ENCODE measurements at places on chromosomes 4 and X.

DNA sequence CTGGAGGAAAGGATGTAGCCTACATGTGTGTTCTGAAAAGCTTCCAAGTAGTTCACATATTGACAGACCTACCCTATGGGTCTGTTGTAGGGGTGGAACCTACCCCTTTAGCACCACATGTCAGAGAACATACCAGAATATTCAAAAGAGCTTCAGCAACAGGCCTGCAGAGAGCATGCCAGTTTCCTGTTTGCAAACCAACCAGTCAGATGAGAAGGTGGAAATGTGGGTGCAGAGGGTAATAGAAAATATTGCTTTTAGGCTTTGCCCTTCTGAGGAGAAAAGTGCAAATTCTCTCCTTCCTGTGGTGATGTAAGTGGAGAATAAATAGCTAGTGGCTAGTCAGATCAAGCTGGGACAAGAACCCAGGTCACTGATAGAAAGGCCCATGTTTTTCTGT, 16.4 kb downstream of the INTS6L start:
- DNase-seq, result no peak

DNA sequence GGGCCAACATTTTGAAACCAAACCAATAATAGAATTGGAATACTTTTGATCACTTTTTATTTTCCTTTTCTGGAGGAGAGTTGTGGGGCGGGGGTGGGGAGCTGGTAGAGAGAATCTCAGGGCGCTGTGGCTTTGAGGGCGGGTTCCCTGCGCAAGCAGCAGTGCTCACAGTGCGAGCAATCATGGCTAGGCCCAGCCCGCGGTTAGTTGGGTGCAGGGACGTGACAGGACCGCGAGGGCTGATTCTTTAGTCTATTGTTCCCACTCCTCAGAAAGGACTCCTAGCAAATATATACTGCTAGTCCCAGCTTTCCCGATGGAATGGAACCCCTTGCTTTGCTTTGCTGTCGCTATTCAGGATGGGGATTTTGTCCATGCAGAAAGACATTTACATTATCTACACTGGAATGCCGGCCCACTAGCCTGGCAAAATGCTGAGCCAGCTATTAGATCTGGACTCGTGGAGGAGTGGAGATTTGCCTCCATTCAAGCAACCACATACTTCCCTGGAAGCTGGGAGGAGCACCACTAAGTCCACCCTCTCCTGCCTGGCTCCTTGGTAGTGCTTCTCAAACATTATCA, 23.9 kb upstream of the APLN start:
- DNase-seq, result no peak

DNA sequence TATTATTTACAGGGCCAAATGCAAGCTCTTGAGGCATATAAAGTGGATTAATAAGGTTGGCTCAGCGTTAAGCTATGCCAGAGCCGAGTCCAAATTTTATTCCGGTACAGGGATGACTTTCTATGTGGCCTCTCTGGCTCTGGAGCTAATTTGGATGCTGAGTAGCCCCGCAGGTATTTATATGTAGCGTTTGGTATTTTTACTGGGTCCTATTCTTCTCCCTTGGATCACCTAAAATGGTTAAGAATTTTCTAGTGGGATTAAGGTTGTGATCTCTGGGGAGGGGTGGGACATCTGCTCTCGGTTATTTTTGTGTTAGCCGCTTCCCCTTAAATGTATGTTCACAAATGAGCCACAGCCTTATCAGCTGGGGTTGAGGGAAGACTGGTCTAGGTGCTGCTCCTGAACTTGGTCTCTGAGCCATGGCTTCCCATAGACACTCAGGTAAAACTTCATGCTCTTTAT, 49.4 kb downstream of the FHL1 start:
- no peak for DNase-seq

DNA sequence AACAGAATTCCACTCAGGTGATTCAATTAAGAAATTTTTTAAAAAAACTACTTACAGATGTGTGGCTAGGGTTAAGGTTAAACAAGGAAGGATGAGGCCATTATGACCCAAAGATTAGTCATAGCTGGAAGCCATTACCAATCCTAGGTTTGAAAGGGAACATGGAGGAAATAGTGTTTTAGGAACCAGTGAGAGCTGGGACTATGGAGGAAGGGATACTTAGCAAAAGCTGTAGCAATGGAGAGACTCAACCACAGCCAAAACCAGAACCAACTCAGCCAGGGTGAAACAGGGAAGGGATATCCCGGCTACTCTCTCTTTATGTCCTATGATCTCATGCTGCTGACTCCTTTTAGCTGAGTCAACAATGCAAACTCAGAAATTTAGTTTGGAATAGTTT, 148.6 kb upstream of the CNKSR2 start:
- no peak for DNase-seq

DNA sequence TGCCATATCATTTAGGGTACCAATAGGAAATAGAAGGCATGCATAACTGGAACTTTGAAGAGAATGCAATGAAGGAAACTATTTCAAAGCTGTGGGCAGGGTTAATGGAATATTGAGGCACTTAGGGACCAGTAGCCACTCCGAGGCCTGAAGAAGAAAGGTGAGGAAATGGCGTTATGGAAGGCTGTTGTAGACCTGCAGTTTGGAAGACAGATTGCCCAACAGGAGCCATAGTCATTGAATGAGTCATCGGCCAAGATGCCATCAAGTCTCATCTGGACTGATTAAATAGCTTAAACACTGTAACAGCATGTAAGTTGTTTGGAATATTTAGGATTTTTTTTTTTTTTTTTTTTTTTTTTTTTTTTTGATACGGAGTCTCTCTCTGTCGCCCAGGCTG, 11.6 kb downstream of the CXCL13 start:
- DNase-seq, result no peak

- DNase-seq, result no peak
These were observed 86.0 kb downstream of the SCD5 start for GRCh38 chr4:82712561-82712960.

- no peak for DNase-seq
These were observed at the start of gene ARHGAP4 for GRCh38 chrX:153925739-153926551. TSS of gene ARHGAP4 (minus strand) at chrX:153926264. CDS start at chrX:153926202, 62 bp downstream.

GRCh38 chr4:137471895-137472294, 60.4 kb downstream of the PCDH18 start:
- DNase-seq, result peak; percentile 25

DNA sequence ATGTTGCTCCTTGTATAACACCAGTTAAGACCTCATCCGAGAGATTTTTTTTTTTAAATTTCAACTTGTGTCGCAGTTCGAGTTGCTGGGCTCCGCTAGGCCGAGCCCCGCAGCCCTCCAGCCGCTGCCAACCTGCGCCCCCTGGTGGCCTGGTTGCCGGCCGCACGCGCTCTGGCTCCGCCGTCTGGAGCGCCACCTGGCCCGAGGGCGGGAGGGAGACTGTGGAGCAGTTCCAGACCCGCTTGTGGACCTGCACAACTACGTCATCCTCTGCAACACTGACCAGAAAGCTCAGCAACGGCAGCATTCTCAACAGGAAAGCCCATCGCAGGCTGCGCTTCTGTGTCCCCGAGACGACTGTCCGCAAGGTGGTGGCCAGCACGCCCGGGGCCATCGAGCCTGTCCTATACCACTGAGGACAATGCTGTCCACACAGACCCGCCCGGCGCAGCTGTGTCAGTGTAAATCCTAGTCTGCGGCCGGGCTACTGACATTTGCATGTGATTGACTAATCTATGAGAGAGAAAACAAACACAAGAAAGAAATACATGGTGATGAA, 39.1 kb downstream of the ARL9 start:
- no peak for DNase-seq

DNA sequence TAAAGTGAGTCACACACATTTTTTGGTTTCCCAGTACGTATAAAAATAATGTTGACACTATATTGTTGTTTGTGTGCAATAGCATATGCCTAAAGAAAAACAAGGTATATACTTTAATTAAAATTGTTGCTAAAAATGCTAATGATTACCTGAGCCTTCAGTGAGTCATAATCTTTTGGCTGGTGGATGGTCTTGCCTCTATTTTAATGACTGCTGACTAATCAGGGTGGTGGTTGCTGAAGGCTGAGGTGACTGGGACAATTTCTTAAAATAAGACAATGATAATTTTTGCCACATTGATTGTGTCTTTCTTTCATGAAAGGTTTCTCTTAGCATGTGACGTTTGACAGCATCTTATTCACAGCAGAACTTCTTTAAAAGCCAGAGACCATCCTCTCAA, 21.0 kb upstream of the ANXA10 start:
- DNase-seq, result no peak

DNA sequence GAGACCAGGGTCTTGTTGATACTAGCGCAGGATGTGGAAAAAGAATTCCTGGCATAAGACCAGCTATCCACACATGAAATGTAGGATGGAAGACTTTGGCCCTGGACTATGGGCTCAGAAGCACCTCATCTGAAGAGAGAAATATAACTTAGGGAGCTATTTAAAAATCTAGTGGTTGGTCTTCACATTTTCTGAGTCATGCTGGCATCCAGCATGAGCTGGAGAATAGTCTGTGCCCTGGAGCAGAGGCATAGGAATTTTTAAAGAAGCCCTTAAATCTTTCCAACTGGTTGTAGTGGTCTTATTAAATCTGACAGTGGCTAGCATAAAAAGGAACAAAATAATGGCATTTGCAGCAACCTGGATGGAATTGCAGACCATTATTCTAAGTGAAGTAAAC, 86.3 kb downstream of the SMARCA5 start:
- no peak for DNase-seq

DNA sequence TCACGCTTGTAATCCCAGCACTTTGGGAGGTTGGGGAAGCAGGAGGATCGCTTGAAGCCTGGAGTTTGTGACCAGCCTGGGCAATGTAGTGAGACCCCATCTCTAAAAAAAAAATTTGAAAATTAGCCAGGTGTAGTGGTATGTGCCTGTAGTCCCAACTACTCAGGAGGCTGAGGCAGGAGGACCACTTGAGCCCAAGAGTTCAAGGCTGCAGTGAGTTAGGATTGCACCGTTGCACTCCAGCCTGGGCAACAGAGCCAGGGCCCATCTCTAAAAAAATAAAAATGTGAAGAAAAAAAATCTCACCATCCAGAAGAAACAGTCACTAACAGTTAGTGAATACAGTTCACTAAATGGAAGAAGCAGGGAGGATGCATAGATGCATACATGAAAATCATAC, 34.8 kb downstream of the TMEM271 start:
- DNase-seq, result no peak

- no peak for DNase-seq
These were observed 725.6 kb downstream of the RPA4 start for GRCh38 chrX:97609357-97609756.

GRCh38 chr4:113303315-113303714, 253.9 kb downstream of the ANK2 start:
- DNase-seq, result no peak

DNA sequence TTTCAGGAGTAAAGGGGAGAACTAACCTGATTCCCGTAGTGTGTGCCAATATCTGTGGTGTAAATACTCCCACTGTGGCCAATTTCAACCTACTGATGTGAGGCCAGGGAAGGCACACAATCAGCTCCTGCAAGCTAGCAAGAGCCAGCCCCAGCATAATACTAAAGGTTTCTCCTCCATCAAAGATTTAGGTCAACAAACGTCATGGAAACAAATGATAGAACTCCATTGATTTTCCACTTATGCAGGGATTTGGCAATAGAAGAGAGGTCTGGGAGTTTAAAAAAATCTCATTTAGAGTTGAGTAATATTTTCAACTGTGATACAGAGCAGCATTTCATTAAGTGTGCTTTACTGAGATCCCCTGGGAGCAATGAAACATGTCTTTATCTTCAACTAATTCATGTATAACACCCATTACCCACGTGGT, 15.8 kb upstream of the VEGFD start:
- no peak for DNase-seq

- DNase-seq, result no peak
These were observed 34.1 kb upstream of the HHIP start for GRCh38 chr4:144611850-144612249.

- DNase-seq, result no peak
These were observed 114.8 kb downstream of the KDR start for GRCh38 chr4:55010550-55010949.

DNA sequence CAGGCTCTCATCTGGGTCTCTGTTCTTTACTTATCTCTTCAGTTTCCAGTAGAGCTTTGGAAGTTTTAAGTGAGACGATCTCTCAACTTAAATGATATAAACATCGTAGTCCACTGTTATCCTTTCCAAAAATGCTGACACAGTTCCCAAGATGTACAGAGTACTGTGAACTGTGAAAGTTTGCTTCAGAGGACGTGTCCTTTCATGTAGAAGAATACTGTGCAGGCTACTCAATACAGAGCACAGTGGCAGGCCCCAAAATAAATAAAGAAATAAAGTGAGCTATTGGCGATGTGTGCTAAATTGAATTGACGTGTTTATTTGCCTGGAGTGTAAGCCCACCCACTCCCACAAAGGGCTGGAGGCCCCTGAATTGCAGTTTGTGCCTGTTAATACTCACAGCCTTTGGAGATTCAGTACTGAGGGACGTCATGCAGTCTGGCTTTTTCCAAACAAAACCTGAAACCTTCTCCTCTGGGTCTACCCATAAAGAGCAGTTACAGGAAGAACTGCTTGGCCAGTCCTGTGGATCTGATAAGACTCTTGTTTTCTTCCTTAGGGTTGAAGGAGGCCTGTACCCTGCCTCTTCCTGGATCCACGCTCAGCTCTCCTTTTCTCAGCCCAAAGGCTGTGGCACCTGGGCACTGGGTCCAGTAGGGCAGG, 66.1 kb downstream of the SOWAHB start:
- DNase-seq, result no peak

GRCh38 chrX:135572436-135572835, 52.0 kb downstream of the INTS6L start:
- DNase-seq, result no peak

DNA sequence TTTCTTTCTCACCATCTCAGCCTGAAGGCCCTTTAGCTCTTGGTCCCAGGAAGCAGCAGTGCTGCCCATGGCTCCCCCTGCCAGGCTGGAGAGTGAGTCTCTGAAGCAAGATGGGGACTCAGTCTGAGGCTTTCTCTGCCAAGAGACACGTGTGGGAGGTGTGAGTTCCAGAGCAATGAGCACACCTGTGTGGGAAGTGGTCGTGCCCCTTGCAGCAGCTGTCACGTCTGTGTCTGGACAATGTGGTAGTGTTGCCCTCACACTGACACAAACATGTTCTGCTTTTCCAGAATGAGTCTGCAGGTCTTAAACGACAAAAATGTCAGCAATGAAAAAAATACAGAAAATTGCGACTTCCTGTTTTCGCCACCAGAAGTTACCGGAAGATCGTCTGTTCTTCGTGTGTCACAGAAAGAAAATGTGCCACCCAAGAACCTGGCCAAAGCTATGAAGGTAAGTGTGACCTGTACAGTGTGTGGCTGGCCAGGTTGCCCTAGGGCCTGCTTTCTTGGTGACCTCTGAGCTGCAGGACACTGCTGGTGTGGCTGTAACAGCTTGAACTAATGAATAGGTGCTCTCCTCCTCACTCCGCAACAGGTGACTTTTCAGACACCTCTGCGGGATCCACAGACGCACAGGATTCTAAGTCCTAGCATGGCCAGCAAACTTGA, 1.9 kb downstream of the TACC3 start:
- DNase-seq, result no peak

DNA sequence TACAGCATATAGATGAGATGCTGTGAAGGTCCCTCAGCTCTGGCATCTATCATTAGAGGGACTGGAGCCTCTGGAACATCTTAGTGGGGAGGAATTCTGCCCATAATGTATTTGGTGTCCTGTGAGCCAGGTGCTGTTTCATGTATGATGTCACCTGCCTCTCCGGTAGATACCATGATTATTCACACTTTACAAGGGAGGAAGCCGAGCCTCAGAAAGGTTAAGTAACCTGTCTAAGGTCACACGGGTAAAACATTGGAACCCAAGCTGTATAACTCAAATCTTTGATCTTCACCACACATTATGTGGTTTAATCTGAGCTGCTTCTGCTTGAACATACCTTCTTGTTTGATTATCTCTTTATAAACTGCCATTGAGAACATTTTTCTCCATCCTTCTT, 442.8 kb downstream of the BCOR start:
- DNase-seq, result no peak

All from NCI-H2081 treated with DMSO at 0.1 percent for 48 hours (cell line).